ENCODE measurements at places on chromosomes 1 and 21.

DNA sequence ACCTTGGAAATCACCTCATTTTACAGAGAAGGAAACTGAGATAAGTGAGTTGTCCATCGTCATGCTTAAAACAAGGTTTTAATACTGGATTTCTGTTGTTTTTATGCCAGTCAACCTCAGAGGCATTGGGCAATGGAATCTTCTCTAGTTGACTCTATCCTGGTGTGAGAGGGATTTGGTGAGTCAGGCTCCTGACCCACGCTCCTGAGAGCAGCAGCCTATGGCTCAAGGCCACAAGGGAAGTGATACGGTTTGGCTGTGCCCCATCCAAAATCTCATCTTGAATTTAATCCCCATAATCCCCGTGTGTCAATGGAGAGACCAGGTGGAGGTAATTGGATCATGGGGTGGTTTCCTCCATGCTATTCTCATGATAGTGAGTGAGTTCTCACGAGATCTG is 90.1 kb downstream of the TLR5 start:
- DNase-seq: no peak

DNA sequence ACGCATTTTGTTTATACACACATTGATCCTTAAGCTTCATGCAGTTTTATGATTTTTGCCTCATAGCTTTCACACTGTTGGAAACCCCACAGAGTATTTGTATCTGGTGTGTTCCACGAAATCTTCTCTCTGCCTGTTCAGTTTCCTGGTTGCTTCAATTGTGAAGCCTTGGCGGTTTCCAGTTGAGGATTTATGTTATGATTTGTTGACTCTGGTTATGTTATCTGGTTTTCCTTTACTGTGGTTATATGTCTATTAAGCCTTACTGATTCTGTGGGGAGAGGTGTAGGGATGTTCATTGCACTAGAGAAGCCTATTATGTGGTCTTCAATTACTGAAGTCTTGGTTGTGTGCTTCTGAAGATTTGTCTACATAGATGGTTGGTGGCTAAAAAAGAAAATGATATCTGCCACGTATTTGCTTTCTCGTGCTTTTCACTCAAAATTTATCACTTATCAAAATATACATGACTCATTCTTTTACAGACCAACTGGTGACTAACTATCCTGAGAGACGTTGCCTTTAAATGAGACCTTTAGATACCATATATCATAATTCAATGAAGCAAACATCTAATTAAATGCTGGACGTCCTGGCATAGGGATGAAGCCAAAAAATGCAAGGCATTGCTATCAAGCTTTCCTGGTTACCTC is 488.0 kb upstream of the B3GALT2 start:
- no peak for DNase-seq

DNA sequence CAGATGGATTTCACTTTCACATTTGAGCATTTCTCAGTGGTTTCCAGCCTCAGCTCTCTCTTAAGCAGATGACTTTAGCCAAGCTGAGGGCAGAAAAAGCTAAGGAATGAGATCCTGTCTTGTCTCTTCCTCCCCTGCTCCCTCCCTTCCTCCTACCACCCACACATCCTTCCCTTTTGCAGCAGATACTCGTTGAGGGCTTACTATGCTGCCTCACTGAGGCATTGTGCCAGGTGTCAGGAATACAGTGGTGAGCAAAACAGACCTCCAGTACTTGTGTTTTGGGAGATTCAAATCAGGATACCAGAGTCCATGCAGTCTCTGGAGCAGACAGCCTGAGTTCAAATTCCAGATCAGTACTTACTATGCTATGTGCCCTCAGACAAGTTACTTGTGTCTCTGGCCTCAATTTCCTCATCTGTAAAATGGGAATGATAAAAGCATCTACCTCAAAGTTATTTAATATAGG is 43.2 kb downstream of the KIF26B start:
- no peak for DNase-seq

DNA sequence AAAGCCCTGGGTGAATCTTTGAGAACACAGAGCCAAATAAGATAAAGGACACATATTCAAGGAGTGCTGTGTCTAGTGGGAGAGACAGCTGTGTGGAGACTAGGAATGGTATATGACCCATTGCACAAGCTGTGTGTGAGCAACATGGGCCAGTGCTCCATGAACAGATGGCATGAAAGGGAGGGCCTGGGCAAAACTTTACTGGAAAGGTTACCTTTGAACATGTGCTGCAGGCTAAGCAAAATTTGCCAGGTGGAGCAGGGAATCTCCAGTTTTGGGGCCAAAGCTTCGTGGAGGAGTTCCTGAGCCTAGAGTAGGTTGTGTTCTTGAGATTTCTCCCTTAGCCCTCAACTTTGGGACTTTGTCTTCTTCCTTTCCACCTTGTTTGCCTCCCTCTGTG is 446.1 kb upstream of the PROX1 start:
- no peak for DNase-seq

GRCh38 chr1:29256979-29257804 is 20.9 kb downstream of the PTPRU start:
- no peak for DNase-seq

DNA sequence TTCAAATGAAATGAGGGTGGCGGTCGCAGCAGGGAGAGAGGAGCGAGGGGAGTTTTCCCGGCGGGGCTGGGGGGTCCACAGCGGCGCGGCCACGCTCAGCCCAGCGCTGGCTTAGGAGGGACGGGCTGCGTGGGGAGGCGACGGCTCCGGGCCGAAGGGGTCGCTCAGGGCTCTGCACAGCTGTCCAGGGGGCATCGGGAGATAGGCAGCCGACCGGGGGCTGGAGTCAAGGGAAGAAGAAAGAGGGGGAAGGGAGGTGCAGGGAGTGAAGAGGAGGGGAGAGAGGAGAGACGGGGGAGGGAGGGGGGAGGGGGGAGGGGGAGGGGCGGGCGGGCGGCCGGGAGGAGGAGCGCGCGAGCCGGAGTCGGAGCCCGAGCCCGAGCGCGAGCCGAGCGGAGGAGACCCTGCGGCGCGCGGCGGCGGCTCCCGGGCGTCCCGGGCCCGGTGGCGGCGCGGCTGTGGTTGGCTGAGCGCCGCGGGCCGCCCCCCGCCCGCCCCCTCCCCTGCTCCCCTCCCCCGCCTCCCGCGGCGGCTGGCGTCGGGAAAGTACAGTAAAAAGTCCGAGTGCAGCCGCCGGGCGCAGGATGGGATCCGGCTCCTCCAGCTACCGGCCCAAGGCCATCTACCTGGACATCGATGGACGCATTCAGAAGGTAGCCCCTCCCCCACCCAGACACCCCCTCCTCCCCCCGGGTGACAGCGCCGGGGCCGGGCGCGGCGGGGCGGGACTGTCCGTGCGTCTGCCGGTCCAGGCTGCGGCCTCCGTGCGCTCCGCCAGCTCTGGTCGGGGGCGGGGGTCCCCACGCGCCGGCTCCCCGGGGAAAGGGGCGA is at the start of gene PDE9A:
TSS of gene PDE9A (plus strand) at position 391 of the 831 bp plus-strand sequence. CDS start at position 585, 194 bp downstream.
- DNase-seq: no peak

DNA sequence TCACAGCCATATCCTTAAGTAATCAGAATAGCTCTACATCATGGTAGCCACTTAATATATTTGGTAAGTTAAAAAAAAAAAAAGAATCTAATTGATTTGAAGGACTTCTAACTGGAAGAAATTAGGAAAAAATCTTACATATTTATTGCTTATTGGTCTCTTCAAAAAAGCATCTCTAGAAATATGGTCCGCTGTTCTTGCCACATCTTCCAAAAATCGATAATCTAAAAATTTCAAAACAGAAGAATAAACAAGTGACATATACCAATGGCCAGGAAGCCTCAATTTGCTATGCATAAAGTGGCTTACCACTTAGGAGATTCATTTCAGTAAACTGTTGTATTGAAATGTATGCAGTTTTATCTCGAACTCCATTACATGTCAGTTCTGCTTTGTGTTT is 2.3 kb downstream of the ZNHIT6 start:
- DNase-seq: no peak

- DNase-seq: no peak
These were observed 24.6 kb upstream of the RAP1GAP start for GRCh38 chr1:21693732-21694131.

DNA sequence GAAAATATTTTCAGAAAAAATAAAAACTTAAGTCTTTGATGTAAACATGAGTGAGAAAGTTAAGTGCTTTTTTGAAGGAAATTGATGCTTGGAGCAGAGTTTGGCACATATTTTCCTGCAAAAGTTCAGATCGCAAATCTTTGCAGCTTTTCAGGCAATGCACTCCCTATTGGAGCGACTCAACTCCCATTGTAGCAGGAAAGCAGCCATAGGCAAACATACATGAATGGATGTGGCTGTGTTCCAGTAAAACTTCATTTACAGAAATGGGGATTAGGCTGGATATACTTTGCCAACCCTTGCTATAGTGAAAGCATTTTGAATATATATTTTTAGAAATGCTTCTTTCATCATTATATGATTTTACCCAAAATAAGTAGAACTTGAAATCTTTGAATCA is 8.1 kb downstream of the AGL start:
- DNase-seq: no peak

DNA sequence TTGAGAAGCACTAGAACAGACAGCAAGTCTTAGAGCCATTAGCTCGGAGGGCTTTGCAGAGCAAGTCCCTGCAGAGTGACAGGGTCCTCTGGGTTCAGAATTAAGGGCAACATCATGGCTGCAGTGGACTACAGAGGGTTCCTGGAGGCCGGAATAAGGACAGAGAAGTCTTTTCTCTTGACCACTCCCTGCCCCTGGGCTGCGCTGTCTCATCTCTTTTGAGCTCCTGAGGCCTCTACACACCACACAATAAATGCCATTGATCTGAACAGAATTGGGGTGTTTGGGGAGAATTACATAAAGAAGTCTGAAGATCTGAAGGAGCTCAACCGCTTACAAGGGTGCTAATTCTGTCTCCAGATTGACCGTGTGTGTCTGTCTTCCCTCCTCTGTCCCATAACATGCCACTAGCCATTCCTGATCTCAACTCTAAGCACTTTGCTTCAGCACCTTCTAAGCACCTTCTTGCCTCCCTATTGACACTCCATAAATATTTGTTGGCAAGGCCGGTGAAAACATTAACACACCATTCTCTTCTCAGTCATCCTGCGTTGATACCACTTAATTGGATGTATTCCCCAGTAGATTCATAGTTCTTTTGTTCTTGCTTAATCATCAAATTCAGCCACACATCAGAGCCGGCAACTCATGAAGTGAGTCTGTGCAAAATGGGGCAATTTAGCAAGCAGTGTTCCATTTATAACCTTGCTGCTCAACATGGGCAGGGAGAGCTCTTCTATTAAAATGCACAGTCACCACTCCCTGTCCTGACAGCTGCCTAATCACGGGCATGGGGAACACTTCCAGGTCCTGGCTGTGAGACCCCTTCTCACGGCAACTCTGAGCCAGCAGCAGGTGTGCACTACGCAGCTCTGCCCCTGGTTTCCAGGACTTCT is 49.7 kb downstream of the NMNAT2 start:
- DNase-seq: no peak

GRCh38 chr21:26011292-26011940 is 159.2 kb downstream of the APP start:
- DNase-seq: no peak

- DNase-seq: no peak
These were observed 79.0 kb downstream of the NPHP4 start for GRCh38 chr1:5913078-5913845.

DNA sequence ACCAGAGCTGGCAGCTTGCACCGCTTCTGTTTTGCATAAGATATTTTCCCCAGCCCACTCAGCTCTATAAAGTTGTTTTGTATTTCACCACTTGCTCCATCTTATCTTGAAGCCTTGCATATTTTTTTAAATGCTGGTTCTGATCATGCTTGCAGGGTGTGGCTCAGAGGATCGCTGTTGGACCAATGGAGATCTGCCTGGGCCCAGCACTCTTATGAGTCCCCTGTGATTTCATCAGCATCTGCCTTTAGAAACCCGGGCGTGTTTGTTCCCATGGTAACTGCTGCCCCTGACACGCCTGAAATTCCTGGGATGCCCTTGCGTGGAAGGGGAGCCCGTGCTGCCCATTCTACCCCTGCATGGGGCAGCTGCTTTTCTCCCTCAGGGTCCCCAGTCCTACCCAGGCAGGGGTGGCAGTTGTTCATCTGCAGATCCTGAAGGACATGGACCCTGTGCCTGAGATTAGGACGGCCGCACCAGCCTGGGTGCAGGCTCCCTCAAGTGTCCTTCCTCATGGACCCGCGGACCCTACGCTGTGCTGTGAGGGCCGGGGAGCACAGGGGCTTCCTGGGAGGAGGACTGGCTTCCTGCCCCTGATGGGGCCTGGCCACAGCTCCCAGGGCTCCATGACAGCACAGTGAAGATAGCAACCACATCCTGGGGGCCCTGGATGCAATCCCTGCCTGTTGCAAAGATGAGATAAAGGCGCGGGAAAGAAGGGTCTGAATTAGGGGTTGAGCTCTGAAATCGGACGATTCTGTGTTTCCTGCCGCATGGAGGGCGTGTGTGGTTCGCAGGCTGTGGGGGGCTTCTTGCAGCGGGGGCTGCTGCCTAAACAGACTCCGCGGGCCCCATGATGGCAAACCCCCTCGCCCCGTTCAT is 226.5 kb downstream of the SDCCAG8 start:
- no peak for DNase-seq

GRCh38 chr1:227805606-227806197 is 9.8 kb upstream of the PRSS38 start:
- no peak for DNase-seq

- no peak for DNase-seq
These were observed 1.2 kb upstream of the DR1 start for GRCh38 chr1:93344484-93344883.

- DNase-seq: no peak
These were observed 34.9 kb upstream of the TSNAX start for GRCh38 chr1:231493421-231494185.

DNA sequence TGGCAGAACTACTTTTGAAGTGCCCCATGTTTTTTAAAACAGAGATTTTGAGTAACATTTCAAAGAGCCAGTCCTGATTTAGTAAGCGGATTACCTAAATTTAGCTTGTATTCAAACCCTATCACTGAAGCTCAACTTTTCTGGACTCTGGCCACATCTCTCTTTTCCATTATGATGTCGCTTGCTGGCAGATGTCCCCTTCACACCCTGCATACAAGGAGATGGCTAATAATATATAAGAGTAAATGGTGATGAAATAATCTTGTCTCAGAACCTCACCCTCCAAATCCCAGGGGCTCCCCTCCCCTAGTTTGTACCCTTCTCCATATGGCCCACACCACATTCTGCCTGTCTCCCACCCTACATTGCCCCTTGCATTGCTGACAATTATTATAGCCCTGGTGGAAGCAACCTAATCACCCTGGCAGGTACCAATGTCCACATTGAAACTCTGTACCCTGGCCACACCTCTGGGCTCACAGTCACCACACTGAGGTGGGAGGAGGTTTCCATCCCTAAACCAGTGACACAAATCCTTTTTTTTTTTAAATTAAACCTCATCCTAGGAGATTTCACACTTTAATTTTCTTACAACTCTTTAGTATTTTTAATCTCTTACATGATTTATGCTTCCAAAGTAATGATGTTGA is 106.0 kb upstream of the SYT6 start:
- DNase-seq: no peak

- DNase-seq: no peak
These were observed 309.4 kb downstream of the NFIA start for GRCh38 chr1:61391730-61392129.

DNA sequence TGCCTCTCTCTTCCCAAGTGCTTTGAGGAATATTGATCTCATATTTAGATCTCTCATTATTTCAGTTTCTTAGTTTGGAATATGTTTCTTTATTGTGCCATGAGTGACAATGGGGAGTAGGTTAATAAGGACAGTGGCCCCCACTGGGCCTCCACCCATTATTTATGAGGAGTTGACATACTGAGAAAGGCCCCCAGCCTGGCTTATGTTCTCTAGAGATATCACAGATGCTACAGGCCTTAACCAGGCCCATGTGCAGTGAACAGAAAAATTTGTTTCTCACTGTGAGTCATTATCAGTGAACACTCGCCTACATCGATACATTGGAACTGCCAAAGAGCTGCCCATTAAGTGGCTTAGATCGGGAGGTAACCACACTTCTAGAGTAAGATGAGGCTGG is 35.7 kb upstream of the SYT6 start:
- no peak for DNase-seq

- no peak for DNase-seq
These were observed 70.2 kb downstream of the DNM3 start for GRCh38 chr1:171911506-171911905.

All from stimulated activated CD4-positive, alpha-beta T cell treated with anti-CD3 and anti-CD28 coated beads, Interleukin-2, amount 100 ng/mL, for 4 hours (primary cell).